Umbilical cord (tissue), 2 donors: ENCODE measurements at places on chromosomes 12 and 14. TPM values are rescaled to one million over a fixed set of nuclear protein-coding genes. Genes with fewer than 3 reads are reported as not detected.
A peak's percentile ranks its signal among the peaks of the same experiment; 100 is the strongest.

DNA sequence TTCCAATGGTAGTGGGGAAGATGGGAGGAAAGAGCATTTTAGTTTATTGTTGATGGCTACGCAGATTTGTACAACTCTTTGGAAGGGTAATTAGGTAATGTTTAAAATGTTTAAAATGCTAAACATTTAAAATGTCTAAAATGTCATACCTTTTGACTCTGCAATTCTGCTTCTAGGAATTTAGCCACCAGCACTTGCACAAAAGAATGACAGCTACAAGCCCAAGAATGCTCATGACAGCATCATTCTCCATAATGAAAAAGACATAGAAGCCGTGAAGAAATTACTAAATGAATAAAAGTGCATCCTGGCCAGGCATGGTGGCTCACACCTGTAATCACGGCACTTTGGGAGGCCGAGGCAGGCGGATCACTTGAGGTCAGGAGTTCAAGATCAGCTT lies 19.9 kb upstream of the DYNC1H1 start:
- DNase-seq: no peak

- no peak for DNase-seq
These were observed 374.1 kb downstream of the ADGRD1 start for GRCh38 chr12:131327521-131328488.

DNA sequence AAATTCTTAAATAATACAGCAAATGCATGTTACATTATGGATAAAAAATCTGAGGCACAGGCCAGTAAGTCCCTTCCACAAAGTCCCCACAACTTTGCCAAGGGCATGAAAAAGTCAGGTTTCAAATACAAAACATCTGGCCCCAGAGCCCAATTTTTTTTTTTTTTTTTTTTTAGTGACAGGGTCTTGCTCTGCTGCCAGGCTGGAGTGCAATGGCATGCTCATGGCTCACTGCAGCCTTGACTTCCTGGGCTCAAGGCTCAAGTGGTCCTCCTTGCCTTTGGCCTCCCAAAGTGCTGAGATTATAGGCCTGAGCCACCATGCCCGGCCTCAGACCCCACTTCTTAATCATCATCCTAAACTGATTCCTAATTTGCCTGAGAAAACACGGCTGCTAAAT lies 3.1 kb upstream of the TTC8 start:
- DNase-seq: no peak

Gene ADCY6
- 20.0 TPM for total RNA-seq

DNA sequence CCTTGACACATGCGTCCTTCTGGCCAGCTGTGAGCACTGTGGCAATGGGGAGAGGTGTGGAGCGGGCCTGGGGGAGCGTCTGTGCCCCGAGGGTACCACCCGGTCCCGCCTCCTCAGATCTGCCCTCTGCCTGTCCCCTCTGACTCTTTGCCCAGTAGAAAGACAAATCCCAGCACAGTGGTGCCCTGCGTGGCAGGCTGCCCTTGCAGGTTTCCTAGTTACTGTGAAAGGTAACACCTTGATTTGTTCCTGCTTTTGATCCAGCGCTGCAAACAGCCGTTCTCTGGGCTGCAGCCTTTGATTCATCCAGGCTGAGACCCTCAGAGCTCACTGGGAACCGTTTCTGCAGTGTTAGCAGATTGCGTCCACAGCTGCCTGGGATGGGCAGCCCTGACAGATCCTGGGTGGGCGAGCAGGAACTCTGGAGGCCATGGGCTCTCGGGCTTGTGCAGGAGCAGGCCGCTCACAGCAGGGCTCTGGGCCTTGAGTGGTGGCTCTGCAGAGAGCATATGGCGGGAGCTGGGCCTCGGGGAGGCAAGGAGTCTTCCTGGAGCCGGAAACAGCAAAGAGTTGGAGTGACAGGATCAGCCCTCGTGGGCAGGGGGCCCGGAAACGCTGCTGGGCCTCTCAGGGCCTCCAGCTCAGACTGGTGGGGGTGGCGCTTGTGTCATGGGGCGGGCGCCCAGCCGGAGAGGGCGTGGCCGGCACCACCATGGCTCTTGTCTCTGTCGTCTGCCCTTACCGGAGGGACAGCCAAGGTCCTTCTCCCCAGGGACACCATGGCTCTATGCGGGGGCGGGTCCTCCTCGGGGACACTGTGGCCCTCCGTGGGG lies 16.6 kb downstream of the FBRSL1 start:
- DNase-seq: peak; percentile 91

DNA sequence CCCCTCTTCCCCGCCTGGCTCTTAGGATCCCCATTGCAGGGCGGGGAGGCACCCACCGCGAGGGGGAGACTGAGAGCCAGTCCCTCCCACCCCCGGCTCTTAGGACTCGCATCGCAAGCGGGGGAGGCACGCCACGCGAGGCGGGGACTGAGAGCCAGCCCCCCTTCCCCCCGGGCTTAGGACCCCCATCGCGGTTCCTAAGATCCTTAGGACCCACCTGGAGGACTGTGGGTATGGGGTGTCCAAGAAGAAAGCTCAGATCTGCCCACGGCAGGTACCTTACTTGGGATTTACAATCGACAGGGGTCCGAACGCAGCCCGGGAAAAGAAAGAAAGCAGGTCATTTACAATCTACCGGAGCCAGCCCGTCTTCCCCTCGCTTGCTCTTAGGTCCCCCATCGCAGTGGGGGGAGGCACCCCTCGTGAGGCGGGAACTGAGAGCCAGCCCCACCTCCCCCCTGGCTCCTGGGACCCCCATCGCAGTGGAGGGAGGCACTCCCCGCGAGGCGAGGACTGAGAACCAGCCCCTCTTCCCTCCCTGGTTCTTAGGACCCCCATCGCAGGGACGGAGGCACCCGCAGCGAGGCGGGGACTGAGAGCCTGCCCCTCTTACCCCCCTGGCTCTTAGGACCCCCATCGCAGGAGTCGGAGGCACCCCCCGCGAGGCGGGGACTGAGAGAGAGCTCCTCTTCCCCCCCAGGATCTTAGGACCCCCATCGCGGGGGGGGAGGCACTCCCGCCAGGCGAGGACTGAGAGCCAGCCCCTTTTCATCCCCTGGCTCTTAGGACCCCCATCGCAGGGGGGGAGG lies 43.7 kb downstream of the DDX11 start:
- DNase-seq: no peak

Gene RABGGTA
- 14.0 TPM for total RNA-seq

DNA sequence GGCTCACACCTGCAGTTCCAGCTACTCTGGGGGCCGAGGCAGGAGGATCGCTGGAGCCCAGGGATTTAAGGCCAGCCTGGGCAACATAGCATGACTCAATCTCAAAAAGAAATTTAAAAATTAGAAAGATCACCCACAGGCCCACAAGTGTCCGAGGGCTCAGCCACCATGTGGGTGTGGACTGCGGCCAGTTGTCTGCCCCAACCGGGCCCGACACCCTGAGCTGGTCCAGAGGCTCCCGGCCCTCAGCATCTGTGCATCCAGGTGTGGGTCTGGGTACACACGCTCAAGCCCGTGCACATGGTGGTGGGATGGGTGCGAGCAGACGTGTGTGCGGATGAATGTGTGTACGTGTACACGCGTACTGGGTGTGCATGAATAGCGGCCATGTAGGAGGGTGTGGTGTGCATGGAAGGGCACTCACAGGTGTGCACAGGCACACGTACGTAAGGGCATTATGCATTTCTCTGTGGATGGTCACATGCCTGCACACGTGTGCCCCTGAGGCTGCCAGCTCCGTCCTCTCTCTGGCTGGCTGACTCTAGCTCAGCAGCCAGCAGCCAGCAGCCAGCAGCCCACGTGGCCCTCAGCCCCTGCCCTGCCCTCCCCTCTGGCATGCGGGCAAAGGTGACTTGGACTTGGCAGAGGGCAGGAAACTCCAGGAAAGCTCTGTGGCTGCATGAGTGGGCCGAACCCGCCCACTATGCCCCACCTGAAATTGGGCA lies 23.3 kb upstream of the NUDT14 start:
- DNase-seq: no peak
